ENCODE measurements at places on chromosomes 12 and 14.

- peak; percentile 46 for DNase-seq
Measured at GRCh38 chr14:50064993-50065392, 51.4 kb downstream of the VCPKMT start.

- DNase-seq: no peak
Measured at GRCh38 chr12:64412459-64412858, 8.3 kb downstream of the XPOT start.

- no peak for DNase-seq
Measured at GRCh38 chr14:32512813-32513212, 183.7 kb downstream of the AKAP6 start.

GRCh38 chr12:9933958-9934357 is 1.8 kb upstream of the CLEC2A start:
- DNase-seq: no peak

GRCh38 chr12:89472508-89472907 is 52.1 kb downstream of the GALNT4 start:
- DNase-seq: no peak

GRCh38 chr12:3251691-3252090 is 174.5 kb downstream of the TSPAN9 start:
- DNase-seq: no peak

DNA sequence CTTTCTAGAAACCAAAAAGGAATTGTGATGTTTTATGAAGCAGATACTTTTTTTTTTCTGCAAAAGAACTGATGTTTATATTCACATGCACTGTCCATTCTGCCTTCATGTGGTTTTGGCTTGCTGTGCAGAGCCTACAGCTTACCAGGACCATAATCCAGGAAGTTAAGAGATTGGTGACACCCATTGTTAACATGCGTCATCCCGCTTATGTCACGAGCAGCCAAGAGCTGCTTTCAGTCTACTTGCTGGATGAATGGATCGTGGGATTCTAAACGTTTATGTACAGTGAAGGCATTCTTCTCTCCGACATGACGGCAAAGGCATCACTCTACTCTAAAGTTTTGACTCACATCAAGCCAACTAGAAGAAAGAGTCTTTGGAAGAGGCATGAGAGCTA is 76.6 kb downstream of the PAX9 start:
- DNase-seq: no peak

- DNase-seq: no peak
Measured at GRCh38 chr12:120196363-120196762, 1.8 kb upstream of the GCN1 start.

- DNase-seq: no peak
Measured at GRCh38 chr12:40263616-40264409, 39.0 kb downstream of the LRRK2 start.

- no peak for DNase-seq
Measured at GRCh38 chr14:85909581-85909980, 379.6 kb downstream of the FLRT2 start.

DNA sequence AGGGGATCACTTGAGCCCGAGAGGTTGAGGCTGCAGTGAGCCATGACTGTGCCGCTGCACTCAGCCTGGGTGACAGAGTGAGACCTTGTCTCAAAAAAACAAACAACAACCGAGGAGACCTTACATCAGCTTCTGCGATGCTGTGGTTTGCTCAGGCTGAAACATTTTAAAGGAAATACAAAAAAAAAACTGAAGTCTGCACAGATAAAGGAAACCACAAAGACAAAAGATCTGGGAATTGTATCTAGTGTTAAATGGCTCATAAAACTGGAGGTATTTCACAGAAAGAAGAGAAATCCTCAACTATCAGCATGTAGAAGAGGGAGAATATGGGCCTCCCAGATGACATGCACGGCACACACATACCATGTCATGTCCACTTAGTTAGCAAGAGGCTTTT is 60.3 kb upstream of the VPS33A start:
- no peak for DNase-seq

DNA sequence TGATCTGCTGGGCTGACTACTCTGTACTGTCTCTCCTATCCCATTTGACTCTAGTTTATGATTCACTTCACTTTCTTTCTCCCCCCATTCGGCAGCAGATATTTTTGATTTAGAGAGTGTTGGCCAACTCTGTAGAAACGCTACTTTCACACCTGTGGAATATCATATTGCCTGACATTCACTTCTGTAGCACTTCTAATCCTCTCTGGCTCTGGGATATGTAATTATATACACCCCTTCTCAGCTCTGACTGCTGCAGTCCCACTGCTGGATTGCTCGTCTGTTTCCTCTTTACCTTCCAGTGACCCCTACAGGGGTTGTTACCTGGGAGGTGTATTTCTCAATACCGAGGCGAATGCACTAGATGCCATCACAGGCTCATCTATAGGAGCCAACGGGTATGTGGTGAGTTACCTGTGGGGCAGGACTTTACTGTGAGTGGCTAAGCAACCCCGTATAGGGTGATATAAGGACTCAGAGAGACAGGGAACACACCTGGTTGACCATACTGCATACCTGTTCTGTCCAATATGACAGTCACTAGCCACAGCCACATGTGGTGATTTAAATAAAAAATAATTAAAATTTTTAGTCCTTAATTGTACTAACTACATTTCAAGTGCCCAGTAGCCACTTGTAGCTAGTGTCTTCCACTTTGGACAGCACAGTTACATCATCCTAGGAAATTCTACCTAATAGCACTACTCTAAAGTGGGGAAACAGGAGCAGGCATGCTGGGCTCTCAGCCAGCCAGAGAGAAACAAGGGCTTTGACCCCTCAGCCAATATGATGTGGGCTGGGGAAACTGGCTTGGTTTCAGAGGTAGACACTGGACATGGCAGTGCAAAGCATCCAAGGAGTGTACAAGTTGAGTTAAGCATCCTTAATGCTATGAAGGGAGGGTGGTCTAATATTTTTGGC is 95.0 kb downstream of the C12orf75 start:
- DNase-seq: no peak

- DNase-seq: no peak
Measured at GRCh38 chr12:55720071-55720564, at the start of gene RDH5. Gene RDH5 (plus strand): TSS chr12:55720393. CDS start chr12:55721185, 792 bp downstream.

GRCh38 chr12:87784350-87784749 is 244.9 kb downstream of the C12orf50 start:
- no peak for DNase-seq

GRCh38 chr12:18074001-18074400 is 16.0 kb downstream of the RERGL start:
- no peak for DNase-seq

DNA sequence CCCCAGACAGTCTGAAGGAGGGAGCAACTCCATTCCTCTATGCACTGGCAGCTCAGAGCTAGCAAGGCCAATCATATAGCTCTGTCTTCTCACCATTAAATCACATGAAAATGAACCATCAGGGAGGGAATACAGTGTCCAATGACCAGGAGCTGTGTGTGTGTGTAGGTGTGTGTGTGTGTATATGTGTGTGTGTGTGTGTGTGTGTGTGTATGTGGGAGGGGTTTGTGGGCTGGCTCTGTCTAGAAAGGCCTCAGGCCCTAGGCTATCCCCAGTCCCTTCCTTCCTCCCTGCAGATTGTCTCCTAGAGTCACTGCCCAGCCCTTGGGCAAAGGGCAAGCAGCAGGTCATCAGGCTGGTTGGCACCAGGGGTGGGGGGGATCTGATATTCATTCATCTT is 5.7 kb upstream of the SUSD6 start:
- no peak for DNase-seq

DNA sequence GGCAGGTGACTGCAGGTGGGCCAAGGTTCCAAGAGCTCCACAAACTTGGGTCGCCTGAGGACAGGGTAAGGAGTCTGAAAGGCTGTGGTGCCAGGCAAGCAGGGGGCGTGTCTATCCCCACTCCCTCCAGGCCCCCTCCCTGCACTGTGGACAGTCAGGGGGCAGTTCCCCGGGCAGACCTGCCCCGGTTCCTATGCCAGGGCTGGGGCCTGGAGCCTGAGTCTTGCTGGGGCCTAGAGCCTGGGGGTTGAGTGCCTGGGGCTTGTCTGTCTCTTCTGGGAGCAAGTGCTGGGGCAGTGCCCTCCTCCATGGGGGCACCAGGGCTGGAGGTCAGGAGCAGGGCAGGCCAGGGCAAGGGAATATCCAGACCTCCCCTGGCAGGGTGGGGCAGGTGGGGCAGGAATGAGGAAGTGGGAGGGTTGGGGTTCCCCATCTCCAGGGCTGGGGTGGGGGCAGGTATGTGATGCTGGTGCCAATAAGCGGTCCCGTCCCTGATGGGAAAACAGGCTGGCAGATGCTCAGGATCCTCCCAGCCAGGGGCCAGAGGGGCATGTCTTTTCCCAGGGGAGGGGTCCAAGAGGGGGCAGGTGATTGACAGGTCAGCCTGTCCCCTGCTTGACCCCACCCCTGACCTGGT is 11.9 kb upstream of the TNFAIP2 start:
- no peak for DNase-seq

DNA sequence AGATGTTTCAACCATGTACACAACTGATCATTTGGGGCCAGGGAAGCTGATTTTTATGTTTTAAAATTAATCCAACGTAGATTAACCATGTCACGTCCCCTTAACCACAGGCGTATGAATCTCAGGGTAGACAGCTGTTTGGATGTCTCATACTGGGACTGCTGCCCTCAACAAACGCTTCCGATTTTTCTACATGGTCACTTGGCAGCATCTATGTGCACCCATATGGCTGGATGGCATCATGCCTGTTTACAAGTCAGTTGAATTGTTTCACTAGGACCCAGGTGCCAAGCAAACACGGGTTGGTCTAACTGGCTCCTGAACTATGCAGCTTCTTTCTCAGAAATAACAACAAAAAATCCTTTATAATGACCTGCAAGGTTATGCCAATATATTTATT is 393.8 kb downstream of the NPAS3 start:
- DNase-seq: no peak

GRCh38 chr12:86006727-86007126 is 132.6 kb downstream of the NTS start:
- DNase-seq: no peak

- DNase-seq: no peak
Measured at GRCh38 chr12:105470601-105471000, 140.1 kb downstream of the C12orf75 start.

GRCh38 chr12:12447236-12447635 is 90.4 kb downstream of the BORCS5 start:
- DNase-seq: no peak

DNA sequence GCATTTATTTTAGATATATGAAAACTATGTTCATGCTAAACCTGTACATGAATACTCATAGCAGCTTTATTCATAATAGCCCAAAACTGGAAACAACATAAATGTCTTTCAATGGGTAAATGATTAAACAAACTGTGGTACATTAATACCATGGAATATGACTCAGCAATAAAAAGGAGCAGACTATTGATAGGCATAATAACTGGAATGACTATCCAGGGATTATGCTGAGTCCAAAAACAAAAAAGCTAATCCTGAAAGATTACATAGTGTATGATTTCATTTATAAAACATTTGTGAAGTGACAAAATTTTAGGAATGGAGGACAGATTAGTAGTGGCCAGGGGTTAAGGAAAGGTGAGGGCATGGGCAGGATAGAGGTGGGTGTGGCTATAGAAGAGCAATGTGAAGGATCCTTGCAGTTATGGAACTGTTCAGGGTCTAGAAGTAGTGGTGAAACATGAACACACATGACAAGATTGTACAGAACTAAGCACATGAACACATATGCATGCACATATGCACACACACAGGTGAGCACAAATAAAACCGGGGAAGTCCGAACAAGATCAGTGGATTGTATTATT is 61.1 kb upstream of the CDKN3 start:
- no peak for DNase-seq

GRCh38 chr12:90945070-90945649 is 9.8 kb downstream of the CCER1 start:
- peak; percentile 7 for DNase-seq

DNA sequence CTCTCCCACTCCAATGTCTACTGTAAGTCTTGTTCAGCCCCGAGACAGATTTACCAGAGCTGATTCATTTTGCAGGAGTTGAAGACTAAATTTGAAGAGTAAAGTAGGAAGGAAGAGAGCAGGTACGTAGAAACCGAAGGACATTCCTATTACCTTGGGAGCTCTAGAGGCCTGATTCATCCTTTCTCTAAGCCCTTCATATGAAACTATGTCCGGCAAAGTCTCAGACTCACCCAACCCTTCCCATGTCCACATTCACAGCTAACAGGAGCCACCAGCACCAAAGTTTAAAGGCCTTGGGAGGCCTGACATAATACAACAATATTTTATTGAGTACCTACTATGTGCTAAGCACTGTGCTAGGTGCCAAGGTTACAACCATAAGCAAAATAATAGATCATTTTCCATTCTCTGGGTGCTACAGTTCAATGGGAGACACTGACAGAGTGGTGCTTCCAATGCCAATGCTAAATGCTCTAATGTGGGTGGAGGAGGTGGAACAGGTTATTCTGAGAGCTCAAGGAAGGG is 86.6 kb downstream of the PHLDA1 start:
- DNase-seq: no peak

- DNase-seq: no peak
Measured at GRCh38 chr12:24820872-24821271, 128.0 kb downstream of the BCAT1 start.

DNA sequence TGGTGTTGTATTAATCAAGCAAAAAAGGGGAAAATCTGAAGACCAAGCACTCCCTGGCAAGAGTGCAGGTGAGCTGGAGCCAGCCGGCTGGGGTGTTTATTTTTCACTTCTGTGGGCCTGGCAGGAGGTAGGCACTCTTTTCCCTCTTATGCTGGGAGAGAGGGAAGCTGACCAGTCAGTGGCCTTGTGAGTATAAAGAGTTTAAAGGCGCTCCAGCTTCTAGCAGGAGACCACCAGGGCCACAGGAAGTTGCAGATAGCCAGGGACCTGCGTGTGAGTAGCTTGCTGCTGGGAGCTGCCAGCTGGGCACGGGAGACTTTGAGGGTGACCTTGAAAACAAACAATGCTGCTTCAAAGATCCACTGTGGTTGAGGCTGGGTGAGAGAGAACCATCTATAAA is 217.4 kb upstream of the PWP1 start:
- no peak for DNase-seq

GRCh38 chr14:65336191-65336591 is 76.3 kb upstream of the FUT8 start:
- DNase-seq: no peak

- no peak for DNase-seq
Measured at GRCh38 chr12:2229661-2230539, 177.1 kb downstream of the CACNA1C start.

DNA sequence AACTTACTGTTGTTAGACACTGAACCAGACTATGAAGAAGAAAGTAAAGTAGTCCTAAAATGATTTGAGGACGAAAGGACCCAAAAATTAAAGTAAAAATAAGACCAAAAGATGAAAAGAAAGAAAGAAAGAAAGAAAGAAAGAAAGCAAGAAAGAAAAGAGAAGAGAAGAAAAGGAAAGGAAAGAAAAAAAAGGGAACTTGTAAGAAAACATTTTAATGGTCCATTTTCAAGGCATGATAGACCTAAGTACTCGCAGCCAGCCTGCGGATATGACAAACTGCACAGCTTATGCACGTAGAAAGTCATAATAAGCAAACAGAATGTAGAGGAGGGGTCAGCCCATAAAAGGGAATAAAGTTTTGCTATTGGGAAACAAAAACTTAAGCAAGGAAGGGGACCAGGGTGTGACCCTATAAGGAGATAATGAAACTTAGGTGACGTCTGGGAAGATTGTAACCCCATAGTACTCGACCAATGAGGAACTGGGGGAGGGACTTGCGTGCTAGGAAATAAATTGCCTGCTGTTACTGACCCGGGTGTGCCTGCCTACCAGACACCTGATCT is 59.7 kb downstream of the APOBEC1 start:
- no peak for DNase-seq

GRCh38 chr14:68797121-68797670 is 4.3 kb upstream of the ZFP36L1 start:
- peak; percentile 87 for DNase-seq

- no peak for DNase-seq
Measured at GRCh38 chr14:101757064-101757838, 4.3 kb upstream of the PPP2R5C start.

Data from erythroblast (primary cell).